IPS DF 6.9 (cell line): ENCODE measurements at places on chromosomes 16 and 17.

- no peak for DNase-seq
Observed at GRCh38 chr17:43779145-43780125, 658 bp upstream of the DUSP3 start.

- DNase-seq, result no peak
Observed at GRCh38 chr16:86669285-86669805, 91.0 kb downstream of the FOXL1 start.

DNA sequence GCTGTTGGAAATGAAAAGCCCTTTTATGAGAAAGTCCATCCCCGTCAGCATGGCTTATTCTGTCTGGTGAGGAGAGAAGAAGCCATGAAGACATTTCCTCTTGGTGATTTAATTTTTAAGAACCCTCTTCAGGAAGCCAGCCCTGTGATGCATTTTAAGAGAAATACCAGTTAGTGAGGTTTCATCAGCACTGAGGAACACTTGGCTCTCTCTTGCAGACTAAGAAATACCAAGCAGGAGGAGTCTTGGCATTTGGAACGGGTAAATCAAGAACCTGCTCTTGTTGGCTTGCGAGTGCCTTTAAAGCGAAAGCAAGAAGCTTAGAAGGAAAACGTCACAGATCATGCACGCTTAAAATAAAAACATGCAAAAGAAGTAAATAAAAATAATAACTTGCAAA lies 17.5 kb downstream of the RAB11FIP3 start:
- DNase-seq, result no peak

- no peak for DNase-seq
Observed at GRCh38 chr16:55433535-55433934, 45.5 kb upstream of the MMP2 start.

DNA sequence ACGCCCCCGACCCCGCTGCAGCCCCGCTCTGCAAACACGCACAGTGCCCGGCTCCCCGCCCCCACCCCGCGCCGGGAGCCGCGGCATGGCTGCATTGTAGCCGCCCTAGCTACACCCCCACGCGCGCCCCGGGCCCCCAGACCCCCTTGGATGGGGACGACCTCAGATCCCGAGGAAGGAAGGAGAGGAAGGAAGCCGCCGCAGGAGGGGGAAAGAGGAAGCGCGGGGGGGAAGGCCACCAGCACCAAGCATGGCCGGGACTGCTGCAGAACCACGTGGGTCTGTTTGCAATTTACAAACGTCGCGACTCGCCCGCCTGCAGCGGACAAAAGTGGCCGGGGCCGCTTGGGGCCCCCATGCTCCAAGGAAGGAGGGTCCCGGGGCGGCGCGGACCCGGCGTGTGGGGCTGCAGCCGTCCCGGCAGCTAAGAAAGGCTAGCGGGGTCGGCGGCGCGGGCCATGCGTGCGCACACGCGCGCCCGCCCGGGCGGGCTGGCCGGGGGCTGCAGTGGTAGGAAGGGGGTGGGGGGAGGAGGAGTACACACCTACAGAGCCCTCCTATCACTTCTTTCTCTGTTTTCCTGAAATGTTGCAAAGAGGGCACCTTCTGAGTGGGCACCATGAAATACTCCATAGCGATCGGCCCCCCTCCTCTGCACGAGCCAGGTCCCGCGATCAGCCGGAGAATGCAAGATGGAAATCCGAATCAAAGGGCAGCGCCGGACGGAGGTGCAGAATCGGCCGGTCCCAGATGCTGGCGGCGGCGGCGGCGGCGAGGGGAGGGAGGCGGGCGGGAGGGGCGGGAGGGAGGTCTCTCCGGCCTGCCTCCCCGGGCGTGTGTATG lies 488 bp downstream of the TFAP4 start:
- no peak for DNase-seq

GRCh38 chr17:76599694-76600460 lies 14.2 kb upstream of the ST6GALNAC2 start:
- no peak for DNase-seq

- DNase-seq, result no peak
Observed at GRCh38 chr16:12143447-12144172, 167.1 kb downstream of the SNX29 start.

GRCh38 chr17:77619851-77620250 lies 338.7 kb upstream of the TNRC6C start:
- DNase-seq, result no peak

DNA sequence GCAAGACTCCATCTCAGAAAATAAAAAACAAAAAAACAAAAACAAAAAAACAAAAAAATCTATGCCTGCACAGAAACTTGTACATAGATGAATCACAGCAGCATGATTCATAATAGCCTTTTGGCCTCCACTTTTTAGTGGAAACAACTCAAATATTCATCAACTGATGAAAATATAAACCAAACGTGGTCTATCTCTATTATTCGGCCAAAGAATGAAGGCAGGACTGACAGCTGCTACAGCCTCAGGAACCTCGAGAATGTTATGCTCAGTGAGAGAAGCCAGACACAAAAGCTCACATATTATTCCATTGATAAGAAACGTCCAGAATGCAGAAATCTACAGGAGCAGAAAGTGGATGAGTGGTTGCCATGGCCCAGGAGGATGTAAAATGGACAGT lies 19.8 kb downstream of the PPL start:
- no peak for DNase-seq
